ENCODE measurements at places on chromosomes 11 and 22.

- H3K27me3 ChIP-seq, result no peaks in the 10 kb centered on the region
- no peaks in the 10 kb centered on the region for H3K4me1 ChIP-seq
- no peak overlapping the region for H3K27ac ChIP-seq
Observed at GRCh38 chr11:33214767-33215166, 42.4 kb upstream of the HIPK3 start.

DNA sequence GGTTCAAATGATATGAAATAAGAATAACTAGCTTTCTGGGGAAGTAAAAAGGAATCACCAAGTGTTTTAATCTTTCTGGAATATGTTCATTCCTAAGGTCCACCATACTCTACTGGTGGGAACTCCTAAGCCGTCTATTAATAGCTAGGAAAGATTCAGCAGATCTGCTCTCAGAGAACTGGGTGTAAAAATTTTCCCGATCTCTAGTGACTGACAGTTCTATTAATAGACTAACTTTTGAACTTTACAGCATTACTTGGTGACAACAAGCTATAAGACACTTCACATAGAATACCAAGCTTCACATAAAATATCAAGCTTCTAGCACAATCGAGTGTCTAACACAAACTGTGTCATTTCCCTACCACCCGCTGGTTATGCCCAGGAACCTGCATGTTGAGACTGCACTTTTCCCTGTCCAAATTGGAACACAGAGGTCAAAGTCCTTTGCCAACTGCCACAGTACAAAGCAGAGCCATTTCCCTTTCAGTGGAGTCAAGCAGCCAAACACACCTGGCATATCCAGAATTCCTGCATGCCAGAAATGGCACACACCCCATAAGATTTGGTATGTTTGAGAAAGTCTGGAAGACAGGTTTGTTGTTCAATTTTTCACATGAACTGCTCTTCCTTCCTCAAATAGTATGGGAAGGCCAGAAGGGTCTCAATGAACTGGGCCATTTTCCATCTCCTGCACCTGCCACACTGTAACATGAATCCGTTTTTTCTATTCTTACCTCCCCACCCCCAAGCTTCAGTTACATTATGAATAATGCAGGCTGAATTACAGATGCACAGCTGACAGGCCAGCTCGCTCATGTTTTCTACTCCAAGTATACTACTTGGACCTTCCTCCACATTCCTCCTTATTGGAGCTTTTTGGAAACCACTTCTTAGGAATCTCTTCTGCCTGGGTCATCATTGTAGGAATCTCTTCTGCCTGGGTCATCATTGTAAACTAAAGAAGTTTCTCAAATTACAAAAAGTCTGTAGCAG lies 3.7 kb downstream of the OSBP start:
- H3K27ac ChIP-seq, result peak overlapping the region; percentile 41
- DNase-seq, result no peak
- H3K4me3 ChIP-seq, result no peak overlapping the region
- no peaks in the 10 kb centered on the region for H3K27me3 ChIP-seq
- peaks cover 28% of the 10 kb centered on the region for H3K4me1 ChIP-seq

GRCh38 chr11:78220218-78221157 lies 31.8 kb downstream of the USP35 start:
- H3K4me3 ChIP-seq, result no peak overlapping the region
- H3K27me3 ChIP-seq, result no peaks in the 10 kb centered on the region

- DNase-seq, result no peak
- H3K36me3 ChIP-seq, result no peaks in the 10 kb centered on the region
- H3K4me3 ChIP-seq, result no peak overlapping the region
- H3K27me3 ChIP-seq, result no peaks in the 10 kb centered on the region
Observed at GRCh38 chr22:37503850-37504249, 15.4 kb downstream of the CARD10 start.

DNA sequence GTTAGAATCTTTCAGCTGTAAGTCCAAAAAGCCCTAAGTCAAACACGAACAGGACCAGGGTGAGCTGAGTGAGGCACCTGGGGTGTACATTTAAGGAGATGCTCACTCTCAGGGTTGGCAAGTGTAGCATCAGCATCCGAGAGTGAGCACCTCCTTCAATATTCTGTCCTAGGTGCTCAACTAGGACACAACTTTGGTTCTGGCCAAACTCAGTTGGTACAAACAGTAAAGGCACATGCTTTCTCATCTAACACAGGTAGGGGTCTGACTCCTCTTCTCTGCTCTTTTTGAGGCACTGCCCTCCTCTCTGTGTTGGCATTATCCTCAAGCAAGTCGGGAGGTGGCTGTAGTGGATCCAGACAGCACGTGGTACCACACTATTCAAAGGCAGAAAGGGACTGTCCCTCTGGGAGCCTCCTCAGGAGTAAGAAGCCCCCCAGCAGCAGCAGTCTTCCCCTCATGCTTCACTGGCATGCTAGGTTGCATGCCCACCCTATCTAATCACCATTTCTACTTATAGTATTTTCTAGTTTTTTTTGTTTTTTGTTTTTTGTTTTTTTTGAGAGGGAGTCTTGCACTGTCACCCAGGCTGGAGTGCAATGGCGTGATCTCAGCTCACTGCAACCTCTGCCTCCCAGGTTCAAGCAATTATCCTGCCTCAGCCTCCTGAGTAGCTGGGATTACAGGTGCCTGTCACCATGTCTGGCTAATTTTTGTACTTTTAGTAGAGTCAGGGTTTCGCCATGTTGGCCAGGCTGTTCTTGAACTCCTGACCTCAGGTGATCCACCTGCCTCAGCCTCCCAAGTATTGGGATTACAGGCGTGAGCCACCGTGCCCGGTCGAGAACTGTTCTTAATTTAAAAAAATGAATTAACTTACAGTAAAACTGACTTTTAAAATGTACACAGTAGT lies 14.7 kb upstream of the MAPK1 start:
- no peak for DNase-seq
- H3K36me3 ChIP-seq, result no peaks in the 10 kb centered on the region
- H3K27me3 ChIP-seq, result no peaks in the 10 kb centered on the region
- no peak overlapping the region for H3K4me3 ChIP-seq
- no peaks in the 10 kb centered on the region for H3K4me1 ChIP-seq

GRCh38 chr11:8354622-8355415 lies 91.1 kb upstream of the LMO1 start:
- no peaks in the 10 kb centered on the region for H3K36me3 ChIP-seq
- H3K27ac ChIP-seq, result no peak overlapping the region
- no peaks in the 10 kb centered on the region for H3K4me1 ChIP-seq
- DNase-seq, result no peak

- H3K27me3 ChIP-seq, result no peaks in the 10 kb centered on the region
- peaks cover 14% of the 10 kb centered on the region for H3K36me3 ChIP-seq
- no peak overlapping the region for H3K27ac ChIP-seq
- DNase-seq, result no peak
- no peak overlapping the region for H3K4me3 ChIP-seq
Observed at GRCh38 chr11:2999464-2999998, 7.4 kb upstream of the NAP1L4 start.

DNA sequence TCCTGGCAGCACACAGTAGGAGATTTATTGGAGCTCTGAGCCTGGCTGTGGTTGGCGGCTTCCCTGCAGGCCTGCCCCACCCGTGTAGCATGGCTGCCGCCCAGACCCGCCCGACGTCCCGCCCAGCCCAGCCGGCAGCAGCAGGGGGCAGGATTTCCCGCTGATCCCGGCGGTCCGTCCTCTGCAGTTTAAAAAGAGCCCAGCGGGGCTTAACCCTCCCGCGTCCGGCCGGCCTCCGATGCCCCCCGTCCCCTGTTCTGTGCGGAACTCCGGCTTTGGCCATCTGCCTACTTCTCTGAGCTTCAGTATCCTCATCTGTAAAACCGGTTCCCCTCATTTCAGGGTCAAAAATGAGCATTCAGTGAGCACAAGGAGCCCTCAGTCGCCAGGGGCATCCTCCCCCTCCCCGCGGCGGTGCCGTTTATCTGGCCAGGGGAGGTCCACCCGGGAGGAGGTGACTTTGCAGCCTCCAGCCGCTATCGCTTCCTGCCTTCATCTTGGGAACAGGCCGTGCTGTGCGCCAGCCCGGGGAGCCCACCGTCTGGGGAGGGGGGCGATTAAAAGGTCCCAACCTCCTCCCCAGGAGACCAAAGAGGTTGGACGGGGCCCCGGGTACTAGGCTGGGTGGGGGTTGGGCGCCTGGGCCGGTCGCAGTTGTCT lies at the start of gene GAS2L1:
Gene GAS2L1, plus strand, starts transcription at position 476 of the 660 bp plus-strand sequence. CDS start 1,456 bp downstream, outside the sequence.
- H3K27ac ChIP-seq, result peak within 1 kb of the TSS; percentile 70
- no peak for DNase-seq
- H3K36me3 ChIP-seq, result no peaks in the 10 kb centered on the region
- H3K4me1 ChIP-seq, result peaks cover 35% of the 10 kb centered on the region
- H3K27me3 ChIP-seq, result no peaks in the 10 kb centered on the region

GRCh38 chr11:111006227-111006626 lies 239.3 kb upstream of the POU2AF2 start:
- no peaks in the 10 kb centered on the region for H3K36me3 ChIP-seq
- H3K4me1 ChIP-seq, result peaks cover 6% of the 10 kb centered on the region
- no peaks in the 10 kb centered on the region for H3K27me3 ChIP-seq

- DNase-seq, result peak; percentile 36
- H3K36me3 ChIP-seq, result no peaks in the 10 kb centered on the region
- peak overlapping the region; percentile 68 for H3K27ac ChIP-seq
- H3K4me3 ChIP-seq, result no peak overlapping the region
Observed at GRCh38 chr11:122215244-122215992, 99.4 kb upstream of the BLID start.

DNA sequence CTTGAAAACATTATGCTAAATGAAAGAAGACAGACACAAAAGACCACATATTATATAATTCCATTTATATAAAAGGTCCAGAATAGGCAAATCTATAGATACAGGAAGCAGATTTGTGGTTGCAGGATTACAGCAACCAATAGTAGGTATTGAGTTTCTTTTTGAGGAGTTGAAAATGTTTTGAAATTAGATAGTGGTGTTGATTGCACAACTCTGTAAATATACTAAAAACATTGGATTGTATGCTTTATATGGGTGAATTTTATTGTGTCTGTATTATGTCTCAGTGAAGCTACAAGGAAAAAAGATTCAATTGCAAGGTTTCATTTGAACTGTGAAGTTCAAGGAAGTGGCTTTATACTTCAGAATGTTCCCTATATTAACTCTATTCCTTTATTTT lies 3.0 kb upstream of the RRAS2 start:
- no peaks in the 10 kb centered on the region for H3K36me3 ChIP-seq
- no peak for DNase-seq
- no peak overlapping the region for H3K4me3 ChIP-seq
- H3K4me1 ChIP-seq, result peaks cover 11% of the 10 kb centered on the region

GRCh38 chr11:93348930-93349329 lies 18.4 kb downstream of the DEUP1 start:
- DNase-seq, result no peak
- no peaks in the 10 kb centered on the region for H3K36me3 ChIP-seq
- no peak overlapping the region for H3K4me3 ChIP-seq

DNA sequence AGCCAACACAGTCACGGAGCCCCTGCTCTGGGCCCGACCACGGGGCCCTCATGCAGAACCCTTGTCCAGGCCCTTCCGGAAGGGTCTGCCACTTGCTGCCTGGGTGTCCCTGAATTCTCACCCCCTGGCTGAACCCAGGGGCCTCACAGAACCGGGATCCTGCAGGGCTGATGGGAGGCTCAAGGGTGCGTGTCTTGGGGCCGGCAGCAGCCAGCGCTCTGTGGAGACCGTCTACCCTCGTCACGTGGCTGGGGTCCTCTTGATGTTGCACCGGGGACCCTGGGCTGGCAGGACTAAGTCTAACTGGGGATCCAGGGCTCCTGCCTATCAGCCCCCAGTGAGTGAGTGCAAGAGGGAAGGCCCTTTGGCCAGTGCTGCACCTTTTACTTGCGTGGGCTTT lies 19.3 kb upstream of the CCDC188 start:
- H3K27ac ChIP-seq, result no peak overlapping the region
- H3K27me3 ChIP-seq, result no peaks in the 10 kb centered on the region
- no peaks in the 10 kb centered on the region for H3K36me3 ChIP-seq

- no peak overlapping the region for H3K27ac ChIP-seq
- no peaks in the 10 kb centered on the region for H3K36me3 ChIP-seq
- peaks cover 20% of the 10 kb centered on the region for H3K4me1 ChIP-seq
- no peak overlapping the region for H3K4me3 ChIP-seq
Observed at GRCh38 chr22:50630376-50630775, 2.4 kb upstream of the ARSA start.

DNA sequence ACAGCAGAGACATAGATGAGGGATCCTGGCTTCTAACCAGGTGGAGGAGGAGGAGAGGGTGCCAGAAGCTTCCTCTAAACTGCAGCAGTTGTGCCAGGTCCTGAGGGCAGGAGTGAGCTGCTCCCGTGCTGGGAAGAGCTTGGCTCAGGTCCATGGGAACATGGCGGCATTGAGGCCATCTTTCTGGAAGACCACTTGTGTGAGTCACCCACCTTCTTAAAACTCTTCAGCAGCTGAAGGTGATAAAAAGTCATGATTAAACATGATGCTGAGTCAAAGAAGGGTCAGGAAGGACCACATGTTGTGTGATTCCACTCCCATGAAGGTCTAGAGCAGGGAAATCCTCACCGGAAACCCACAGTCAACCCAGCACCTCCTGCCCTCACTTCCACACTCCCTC lies 35.1 kb downstream of the LINC01488 start:
- H3K27ac ChIP-seq, result no peak overlapping the region
- no peaks in the 10 kb centered on the region for H3K36me3 ChIP-seq
- H3K4me3 ChIP-seq, result no peak overlapping the region
- no peaks in the 10 kb centered on the region for H3K4me1 ChIP-seq

- no peak overlapping the region for H3K27ac ChIP-seq
- no peaks in the 10 kb centered on the region for H3K4me1 ChIP-seq
- no peak for DNase-seq
- H3K27me3 ChIP-seq, result no peaks in the 10 kb centered on the region
- no peak overlapping the region for H3K4me3 ChIP-seq
- H3K36me3 ChIP-seq, result peaks cover 55% of the 10 kb centered on the region
Observed at GRCh38 chr22:31442768-31443489, 43.5 kb downstream of the DRG1 start.

DNA sequence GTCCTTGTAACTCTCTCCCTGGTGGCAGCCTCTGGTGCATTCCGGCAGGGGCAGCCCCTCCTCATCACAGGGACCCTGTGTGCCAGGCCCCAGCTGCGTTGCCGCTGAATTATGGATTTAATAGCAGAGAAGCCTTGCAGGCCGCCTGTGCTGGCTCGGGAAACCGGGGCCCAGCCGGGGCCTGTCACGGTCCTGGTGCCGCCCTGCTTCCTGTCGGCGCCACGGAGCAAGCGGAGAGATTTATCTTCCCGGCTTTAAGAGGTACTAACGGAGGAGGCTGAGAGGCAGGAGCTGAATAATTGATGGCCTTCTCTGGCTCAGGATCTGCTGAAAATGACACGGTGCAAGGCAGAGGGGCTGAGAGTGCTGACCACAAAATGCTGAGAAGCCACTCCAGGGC lies 54.0 kb upstream of the CCDC188 start:
- no peak overlapping the region for H3K4me3 ChIP-seq
- DNase-seq, result no peak
- H3K27ac ChIP-seq, result no peak overlapping the region
- no peaks in the 10 kb centered on the region for H3K27me3 ChIP-seq
- H3K4me1 ChIP-seq, result peaks cover 8% of the 10 kb centered on the region

DNA sequence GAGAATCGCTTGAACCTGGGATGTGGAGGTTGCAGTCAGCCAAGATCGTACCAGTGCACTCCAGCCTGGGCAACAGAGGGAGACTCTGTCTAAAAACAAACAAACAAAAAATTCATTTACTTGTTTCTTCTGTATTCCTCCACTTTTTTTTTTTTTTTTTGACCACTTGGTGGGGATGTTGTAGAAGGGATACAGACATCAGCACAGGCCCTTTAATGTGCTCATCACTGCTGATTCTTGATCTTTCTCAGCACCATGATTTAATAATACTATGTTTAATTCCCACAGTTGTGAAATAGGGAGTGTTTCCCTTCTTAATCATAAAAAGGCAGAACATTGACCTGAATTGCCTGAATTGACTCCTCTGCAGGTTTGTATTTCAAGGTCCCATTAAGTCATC lies 4.5 kb downstream of the TTC9C start:
- peaks cover 19% of the 10 kb centered on the region for H3K4me1 ChIP-seq
- no peak for DNase-seq
- peaks cover 22% of the 10 kb centered on the region for H3K36me3 ChIP-seq
